NCI-H1436 (cell line): ENCODE measurements at places on chromosomes 3 and 15.
A peak's percentile ranks its signal among the peaks of the same experiment; 100 is the strongest.

DNA sequence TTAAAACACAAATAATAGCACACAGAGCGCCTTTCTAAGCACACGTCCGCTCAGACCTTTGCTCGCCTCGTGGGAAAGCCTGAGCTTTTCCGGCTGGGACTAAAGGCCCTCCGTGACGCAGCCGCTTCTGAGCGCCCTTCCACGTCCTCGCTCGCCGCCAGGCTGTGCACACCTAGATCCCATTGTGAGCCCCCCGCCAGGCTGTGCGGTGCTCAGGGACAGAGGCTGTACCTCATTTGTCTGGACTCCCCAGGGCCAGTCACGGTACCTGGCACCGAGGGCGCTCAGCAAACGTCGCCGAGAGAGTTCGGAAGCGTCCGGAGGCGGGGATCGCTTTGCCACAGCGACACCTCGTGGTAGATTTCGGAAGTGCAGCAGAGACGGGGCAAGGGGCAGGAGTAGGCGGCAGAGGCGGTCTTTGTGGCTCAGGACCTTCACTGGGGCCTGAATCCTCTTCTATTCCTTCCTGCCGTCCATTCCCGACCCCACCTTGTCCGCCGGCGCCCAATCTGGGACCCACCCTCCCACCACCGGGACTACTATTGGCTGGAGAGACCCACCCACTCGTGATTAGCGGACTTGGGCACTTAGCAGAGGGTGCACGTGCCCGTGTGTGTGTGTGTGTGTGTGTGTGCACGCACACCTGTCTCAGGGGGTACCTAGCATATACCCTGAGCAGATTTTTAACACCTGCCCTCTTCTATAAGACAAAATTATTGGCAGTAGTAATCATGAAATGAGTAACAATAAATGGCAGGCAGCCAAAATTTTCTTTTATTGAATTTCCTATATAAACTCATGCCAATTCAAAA is 65.6 kb downstream of the RHCG start:
- peak; percentile 71 for DNase-seq

DNA sequence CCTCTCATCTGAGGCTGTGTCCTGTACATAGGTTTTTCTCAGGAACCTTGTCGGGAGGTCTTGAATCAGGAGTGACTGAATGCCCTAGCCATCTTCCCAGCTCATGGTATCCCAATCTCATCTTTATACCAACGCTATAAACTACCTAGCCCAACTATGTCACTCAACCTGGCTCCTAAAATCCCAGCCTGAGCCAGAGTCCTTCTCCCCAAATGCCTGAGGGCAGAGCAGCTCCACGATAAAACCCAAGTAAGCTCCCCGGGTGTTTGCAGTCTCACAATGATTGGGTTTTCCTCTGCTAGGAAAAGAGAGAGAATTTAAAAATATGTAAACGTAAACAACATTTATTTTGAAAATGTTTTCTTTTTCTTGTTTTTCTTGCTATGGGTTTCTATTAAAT is 14.4 kb downstream of the EIF1B start:
- no peak for DNase-seq

DNA sequence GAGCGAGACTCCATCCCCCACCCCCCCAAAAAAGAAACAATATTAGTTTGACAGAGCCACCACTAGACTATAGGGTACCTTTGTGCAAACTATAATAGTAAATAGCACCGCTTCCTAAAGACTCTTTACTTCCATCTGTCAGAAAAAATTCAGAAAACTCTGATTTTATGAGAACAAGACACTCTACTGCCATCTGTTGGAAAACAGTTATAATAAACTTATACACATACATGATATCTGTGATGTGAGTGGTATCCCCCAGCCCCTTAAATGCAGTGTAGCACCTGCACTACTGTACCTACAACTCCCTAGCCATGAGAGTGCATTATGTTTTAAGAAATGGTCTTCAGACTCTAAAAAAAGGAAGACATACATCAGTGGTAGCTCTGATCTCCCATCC is 47.1 kb upstream of the CTDSPL start:
- DNase-seq: no peak

DNA sequence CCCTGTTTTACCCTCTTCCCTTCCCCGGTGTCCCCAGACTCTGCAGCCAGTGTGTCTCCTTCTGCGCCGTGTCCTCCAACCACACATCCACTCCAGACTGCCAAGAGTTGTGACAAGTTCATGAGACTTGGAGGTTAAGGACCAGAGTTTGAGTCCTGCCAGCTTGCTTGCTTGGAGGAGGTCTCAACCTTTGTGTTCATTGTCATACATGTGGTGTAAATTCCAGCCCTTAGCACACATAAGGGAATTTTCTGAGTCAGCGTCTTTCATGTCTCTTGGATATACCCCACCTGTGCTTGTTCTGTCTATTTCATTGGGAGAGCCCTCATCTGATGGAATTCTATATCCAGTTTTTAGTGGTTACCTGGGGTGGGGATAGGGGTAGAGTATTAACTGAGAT is 13.3 kb downstream of the CORO2B start:
- DNase-seq: no peak

- DNase-seq: no peak
These were observed 117.7 kb upstream of the CTDSPL start for GRCh38 chr3:37743974-37744373.

- DNase-seq: no peak
These were observed 84.5 kb downstream of the ASB7 start for GRCh38 chr15:100686725-100687473.

GRCh38 chr3:111412656-111413055 is 129.3 kb upstream of the CD96 start:
- no peak for DNase-seq

GRCh38 chr3:148605521-148605920 is 92.2 kb upstream of the AGTR1 start:
- DNase-seq: no peak
